ENCODE measurements at places on chromosomes 13 and 19.

- DNase-seq = no peak
Measured at GRCh38 chr13:45231305-45231704, 30.5 kb upstream of the KCTD4 start.

DNA sequence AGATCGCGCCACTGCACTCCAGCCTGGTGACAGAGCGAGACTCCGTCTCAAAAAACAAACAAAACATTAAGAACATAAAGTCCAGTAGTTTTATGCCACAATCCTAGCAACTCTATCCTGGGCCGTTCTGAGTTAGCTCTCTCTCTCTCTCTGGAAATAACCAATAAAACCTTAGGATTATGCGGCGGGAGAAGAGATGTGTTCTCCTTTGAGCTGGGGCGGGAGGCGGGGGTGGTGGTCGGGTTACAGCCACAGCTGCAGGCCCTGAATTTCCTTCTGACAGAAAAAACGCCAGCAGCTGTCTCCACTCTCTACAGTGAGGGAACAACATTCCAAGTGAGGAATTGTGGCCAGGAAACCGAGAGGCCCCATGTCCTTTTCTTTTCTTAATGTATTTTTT is 9.1 kb upstream of the PNMA8A start:
- no peak for DNase-seq

DNA sequence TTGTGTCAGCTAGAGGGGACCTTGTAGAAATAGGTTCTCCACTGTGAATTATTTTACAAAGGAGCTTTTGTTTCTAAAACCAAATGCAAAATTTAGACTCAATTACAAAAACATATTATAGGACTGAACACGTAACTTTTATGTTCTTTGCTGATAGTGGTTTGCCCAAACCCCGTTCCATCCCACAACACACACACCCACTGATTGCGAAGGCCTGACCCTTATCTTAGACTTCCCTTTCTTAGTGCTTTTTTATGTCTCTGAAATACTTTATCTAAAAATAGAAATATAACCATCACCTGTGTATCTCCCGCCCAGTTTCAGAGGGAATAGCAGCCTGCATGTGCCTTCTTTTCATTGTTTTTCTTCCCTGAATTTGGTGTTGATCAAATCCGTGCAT is 13.0 kb downstream of the CCNA1 start:
- DNase-seq = no peak

- DNase-seq = no peak
Measured at GRCh38 chr13:43347877-43348276, 324.5 kb downstream of the DNAJC15 start.

DNA sequence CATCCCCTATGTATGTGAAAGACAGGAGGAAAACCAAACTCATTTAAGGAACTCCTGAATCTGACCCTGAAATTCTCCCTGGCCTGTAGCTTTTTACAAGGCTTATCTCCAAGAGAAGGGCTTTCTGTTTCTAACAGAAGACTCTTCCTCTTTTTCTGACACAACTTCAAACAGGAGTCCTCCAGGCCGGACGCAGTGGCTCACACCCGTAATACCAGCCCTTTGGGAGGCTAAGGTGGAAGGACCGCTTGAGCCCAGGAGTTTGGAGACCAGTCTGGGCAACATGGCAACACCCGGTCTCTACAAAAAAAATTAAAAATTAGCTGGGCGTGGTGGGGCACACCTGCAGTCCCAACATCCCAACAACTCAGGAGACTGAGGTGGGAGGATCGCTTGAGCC is 41.9 kb downstream of the CARS2 start:
- DNase-seq = no peak

- no peak for DNase-seq
Measured at GRCh38 chr19:17988161-17988560, 19.8 kb upstream of the ARRDC2 start.

- no peak for DNase-seq
Measured at GRCh38 chr13:60453490-60453889, 56.5 kb downstream of the TDRD3 start.

DNA sequence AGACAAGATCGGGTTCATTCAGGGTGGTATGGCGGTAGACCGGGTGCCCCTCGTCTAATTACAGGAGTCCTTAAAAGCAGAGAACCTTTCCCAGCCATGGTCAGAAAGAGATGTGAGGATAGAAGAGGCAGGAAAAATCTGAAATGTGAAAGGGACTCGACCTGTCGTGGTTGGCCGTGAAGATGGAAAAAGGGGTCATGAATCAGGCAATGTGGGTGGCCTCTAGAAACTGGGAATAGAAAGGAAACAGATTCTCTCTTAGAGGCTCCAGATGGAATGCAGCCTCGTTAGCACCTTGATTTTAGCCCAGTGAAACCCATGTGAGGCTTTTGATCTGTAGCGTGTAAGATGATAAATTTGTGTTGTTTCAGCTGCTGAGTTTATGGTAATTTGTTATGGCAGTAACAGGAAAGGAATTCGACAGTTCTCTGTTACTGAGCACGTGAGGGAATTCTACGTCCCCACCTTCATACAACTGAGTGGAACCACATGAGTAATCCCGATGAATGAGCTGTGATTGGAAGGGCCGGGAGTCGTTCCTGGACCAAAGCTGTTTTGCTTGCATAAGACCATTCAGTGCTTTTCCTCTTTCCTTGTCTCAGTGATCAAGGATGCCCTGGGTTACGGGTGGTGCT is 11.0 kb upstream of the CA11 start:
- no peak for DNase-seq

- DNase-seq = peak; percentile 84
Measured at GRCh38 chr13:24251525-24251924, 57.9 kb upstream of the C1QTNF9 start.

GRCh38 chr13:113044391-113045114 is 61.0 kb upstream of the F7 start:
- no peak for DNase-seq

GRCh38 chr13:98462241-98462882 is 114.5 kb downstream of the STK24 start:
- no peak for DNase-seq

GRCh38 chr13:108525827-108526226 is 103.6 kb upstream of the MYO16 start:
- no peak for DNase-seq

- no peak for DNase-seq
Measured at GRCh38 chr19:1394252-1395193, 6.8 kb downstream of the GAMT start.

DNA sequence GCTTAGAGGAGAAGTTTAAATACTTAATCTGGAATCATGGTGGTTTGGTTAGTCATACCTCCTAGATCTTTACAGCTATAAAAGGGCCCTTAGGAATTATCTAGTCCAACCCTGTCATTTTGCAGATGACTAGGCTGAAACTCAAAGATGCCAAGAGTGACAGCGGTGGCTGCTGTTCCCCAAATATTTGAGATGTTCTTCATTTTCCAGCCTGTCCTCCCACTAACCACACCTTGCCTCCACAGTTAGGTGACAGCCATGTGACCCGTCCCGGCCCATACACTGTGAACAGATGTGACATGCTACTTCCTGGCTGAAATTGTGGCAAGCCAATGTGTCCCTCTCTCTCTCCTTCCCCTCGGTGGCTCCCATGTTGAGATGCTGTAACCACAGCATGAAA is 225.5 kb upstream of the IPO5 start:
- no peak for DNase-seq

DNA sequence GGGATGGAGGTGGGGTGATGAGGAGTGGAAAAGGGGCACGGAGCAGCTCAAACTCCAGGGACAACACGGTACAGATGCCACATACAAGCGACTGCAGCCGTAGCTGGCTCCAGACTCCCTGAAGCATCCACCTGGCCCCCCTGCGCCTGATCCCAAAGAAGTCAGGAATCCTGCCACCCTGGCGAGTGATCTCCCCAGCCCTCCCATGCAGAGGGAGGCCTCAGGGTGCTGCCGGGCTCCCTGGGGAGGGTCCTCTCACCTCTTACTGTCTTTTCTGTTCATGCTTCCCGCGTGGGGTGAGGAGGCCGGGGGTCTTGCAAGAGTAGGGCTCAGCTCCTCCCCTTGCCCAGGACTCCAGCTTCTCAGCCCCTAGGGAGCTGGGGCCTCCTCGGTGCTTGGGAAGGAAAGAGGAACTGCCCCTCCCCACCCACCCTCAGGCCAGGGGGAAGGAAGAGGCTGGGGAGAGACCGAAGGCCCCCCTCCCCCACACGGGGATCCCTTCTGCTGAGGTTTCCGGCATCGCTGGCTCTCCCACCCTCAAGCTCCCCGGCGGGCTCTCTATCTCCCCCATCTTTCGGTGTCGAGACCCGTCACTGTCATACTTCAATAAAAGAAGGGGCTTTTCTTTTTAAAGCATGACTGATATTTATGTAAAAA is at the start of gene RASGRP4:
TSS of gene RASGRP4 (minus strand) at position 410 of the 657 bp plus-strand sequence. CDS start at position 282, 128 bp downstream.
- no peak for DNase-seq

- DNase-seq = no peak
Measured at GRCh38 chr13:112443995-112444311, 67.8 kb downstream of the SPACA7 start.

GRCh38 chr13:45040622-45041021 is 51.3 kb downstream of the GPALPP1 start:
- DNase-seq = no peak

- DNase-seq = no peak
Measured at GRCh38 chr19:10727685-10728201, 9.9 kb downstream of the DNM2 start.

DNA sequence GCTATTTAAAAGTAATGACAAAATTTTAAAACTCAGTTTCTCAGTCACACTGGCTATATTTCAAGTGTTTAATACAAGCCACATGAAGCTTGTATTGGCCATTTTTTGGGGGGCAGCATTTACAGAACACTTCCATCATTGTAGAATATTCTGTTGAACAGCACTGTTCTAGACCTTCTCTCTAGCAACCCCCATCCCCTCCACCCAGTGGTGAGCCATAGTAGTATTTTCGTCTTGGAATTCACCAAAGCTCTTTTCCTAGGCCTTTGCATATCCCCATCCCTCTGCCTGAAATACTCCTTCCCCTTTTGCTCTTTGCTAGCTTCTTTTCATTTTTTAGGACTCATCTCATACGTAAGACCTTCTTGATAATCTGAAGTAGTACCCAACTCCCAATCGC is 99.5 kb downstream of the ZC3H13 start:
- no peak for DNase-seq

GRCh38 chr13:90396266-90396665 is 951.2 kb upstream of the MIR17HG start:
- DNase-seq = no peak

GRCh38 chr19:53192771-53193534 is at the start of gene ZNF665:
TSS of gene ZNF665 (minus strand) at chr19:53193358. CDS start at chr19:53182898, 10,460 bp downstream.
- no peak for DNase-seq

DNA sequence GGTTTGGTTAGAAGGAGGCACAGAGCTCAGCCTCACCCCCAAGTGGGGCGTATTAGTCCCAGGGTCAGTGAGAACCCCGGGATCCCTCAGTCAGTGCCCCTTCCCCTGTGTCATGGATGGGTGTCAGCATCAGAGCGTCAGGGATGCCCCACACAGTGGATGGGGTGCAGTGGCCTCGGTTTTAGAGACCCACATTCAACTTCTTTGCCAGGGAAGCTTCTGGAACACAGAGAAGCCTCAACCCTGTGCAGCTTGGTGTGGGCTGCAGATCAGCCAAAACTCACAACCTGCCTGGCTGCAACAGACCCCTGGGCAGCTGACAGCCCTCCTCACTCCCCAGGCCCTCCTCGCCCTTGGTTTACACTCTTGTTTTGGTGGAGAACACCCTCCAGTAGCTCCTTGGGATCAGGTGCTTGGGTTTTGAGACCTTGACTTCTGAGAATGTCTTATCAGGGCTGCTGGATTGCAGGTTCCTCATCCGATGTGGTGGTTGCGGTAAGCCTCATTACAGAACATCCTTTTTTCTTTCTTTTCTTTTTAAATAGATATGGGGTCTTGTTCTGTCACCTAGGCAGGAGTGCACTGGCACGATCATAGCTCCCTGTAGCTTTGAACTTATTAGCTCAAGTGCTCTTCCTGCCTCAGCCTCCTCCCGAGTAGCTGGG is 11.0 kb downstream of the ZNF333 start:
- DNase-seq = no peak

- DNase-seq = no peak
Measured at GRCh38 chr19:43780706-43781525, at the start of gene KCNN4. TSS of gene KCNN4 (minus strand) at chr19:43780973. CDS start at chr19:43780861, 112 bp downstream.

DNA sequence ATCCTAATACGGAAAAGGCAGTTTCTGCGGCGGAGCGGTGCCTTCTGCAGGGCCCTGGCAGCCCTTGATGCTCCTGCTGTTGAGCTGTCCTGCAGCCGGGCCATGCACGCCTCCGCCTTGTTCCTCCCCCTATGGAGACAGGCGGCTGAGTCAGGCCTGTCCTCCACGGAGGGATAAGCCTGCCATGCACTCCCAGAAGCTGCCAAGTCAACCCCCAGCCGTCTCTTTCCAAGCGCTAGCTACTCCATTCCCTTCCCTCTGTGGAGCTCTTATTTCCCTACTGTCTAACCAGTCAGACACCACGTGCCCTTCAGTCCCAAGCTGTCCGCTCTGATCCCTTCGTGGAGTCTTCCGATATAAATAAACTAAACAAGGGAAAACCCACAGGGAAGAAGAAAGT is 197.0 kb downstream of the COL4A1 start:
- no peak for DNase-seq

DNA sequence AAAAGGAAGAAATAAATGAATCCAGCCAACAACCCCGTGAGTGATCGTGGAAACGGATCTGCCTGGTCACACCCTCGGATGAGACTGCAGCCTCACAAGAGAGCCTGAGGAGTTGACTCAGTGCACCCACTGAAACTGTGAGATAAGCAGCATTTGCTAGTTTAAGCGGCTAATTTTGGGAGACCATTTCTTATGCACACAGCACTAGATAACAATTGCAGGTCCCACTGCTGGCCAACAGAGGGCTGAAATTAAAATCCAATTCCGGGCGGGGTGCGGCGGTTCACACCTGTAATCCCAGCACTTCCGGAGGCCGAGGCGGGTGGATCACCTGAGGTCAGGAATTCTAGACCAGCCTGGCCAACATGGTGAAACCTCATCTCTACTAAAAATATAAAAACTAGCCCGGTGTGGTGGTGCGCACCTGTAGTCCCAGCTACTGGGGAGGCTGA is 3.6 kb downstream of the UQCR11 start:
- no peak for DNase-seq

DNA sequence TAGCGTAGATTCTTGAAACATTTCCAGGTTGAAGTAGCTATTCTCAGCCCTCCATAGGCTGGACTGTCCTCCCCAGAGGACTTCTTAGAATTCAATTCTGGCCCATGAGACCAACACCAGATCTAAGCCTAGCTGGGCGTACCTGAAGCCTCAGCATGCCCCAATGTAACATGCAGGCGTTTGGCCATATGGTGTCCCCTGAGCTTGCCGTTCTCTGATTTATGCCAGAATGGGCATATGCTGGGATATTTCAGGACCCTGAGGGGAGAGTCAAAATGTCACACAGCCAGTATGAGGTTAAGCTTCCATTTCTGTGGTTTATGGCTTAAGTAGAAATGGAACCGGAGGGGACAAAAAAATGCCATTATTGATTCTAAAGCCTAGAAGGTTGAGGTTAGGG is 317.7 kb upstream of the OBI1 start:
- no peak for DNase-seq

- DNase-seq = no peak
Measured at GRCh38 chr19:38318660-38319059, 985 bp upstream of the KCNK6 start.

GRCh38 chr19:42563352-42564210 is 31.1 kb downstream of the CEACAM8 start:
- DNase-seq = no peak

- DNase-seq = no peak
Measured at GRCh38 chr19:50646074-50646807, 3.0 kb upstream of the C19orf81 start.

Data from NK-92 treated with Interleukin-12 subunit alpha and Interleukin-12 subunit beta, amount 100 ng/mL, for 24 hours (cell line).